ENCODE measurements at places on chromosomes 7 and 10.

DNA sequence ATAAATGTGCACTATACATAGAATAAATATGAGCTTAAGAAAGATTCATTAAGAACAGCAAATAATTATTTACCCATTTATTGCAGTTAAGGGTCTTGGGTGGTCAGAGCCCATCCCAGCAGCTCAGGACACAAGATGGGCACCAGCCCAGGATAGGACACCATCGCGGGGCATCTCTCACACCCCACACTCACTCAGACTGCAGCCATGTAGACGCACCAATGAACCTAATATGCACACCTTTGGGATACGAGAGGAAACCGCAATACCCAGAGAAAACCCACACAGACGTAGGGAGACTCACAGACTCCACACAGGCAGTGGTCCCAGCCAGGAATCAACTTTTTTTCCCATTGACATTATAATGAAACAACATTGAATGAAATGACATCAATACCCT, 36.0 kb downstream of the CARD11 start:
- no peak for DNase-seq

DNA sequence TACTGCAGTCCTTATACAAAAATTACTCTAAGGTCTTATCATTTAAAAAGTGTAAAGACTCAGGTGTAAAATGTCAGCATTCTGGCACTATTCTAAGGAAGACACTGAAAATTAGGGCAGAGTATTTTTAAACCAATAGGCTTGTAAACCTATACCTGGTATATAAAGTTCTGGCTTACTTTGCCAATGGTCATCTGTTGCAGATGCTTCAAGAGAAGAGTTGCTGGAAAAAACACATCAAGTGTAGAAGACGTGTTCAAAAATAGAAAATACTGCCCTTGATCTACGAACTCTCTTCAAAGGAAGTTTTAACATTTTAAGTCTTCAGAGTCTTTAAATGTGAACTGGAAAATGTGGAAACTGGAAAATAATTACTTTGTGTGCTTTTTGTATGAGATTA, 23.9 kb downstream of the NT5C3A start:
- no peak for DNase-seq

- DNase-seq = no peak
Observed at GRCh38 chr7:120989257-120990220, 1.0 kb downstream of the CPED1 start.

GRCh38 chr7:81627536-81628287, 142.1 kb downstream of the HGF start:
- no peak for DNase-seq

DNA sequence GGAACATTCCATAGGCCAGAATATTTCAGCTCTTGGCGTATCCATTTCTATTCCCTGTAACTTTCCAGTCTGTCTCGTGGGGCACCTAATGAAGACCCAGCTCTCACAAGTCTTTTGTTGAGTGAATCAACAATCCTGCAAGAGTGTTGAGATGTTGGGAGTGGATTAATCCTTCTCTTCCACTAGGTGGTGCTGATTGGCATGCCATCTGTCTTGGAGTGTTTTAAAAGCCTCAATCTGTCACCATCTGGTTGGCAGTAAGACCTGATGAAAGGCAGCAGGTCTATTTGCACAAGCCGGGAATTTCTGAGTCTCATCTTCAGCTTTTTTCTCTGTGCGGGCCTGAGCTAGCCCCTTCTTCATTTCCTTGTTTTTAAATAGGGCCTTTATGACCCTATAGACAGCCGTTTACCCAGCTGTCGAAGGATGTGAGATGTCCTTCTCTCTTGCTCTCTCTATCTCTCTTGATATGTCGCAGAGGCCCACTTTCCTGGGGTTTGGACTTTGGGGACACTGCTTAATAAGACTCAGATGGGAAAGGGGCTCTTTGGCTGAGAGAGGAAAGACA, 180.5 kb downstream of the ZNF365 start:
- DNase-seq = no peak

DNA sequence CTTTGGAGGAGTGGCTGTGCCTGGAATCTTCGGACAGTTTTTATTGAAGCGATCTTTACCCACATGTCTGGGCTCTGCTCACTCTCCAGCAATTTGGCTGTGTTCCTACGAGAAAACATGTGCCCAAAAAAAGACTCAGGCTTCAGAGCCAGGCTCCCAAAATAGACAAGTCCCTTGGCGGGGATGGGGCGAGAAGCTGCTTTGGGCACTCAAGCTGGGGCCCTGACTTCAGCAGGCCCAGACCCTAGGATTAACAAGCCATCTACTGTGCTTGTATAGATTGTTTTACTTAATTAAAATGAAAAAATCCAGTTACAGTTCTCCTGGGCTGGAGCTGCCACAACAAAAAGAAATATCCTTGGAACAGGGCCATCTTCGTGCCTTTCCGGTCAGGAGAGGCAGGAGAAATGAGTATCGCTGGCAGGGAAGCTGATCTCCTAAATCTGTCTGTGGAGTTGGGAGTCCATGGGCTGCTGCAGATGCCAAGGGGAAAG, 51.4 kb upstream of the PDCD4 start:
- no peak for DNase-seq

DNA sequence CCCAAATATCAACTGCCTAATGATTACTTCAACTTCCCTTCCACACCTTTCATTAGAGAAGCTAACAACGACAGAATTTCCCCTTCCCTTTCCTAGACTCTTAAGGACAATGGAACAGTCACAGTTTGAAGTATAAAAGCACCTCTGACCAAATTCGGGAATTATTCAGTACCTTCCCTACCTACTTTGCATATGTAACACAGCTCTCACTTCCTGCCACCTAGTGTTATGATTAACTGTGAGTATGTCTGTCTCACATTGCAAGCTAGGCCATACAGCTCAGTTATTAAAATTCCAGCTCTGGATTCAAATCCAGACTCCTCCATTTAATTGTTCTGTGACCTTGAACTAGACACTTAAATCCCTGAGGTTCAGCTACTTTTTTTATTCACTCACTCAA, 44.8 kb upstream of the HPSE2 start:
- DNase-seq = no peak

GRCh38 chr7:146683439-146683838, 566.8 kb downstream of the CNTNAP2 start:
- no peak for DNase-seq
